ENCODE measurements at places on chromosomes 1 and 21.

GRCh38 chr1:12345350-12346217 lies 115.8 kb downstream of the VPS13D start:
- no peak for DNase-seq

- DNase-seq: no peak
Observed at GRCh38 chr1:216142921-216143320, 280.3 kb downstream of the USH2A start.

GRCh38 chr1:226404063-226404903 lies 3.6 kb downstream of the PARP1 start:
- no peak for DNase-seq

GRCh38 chr1:174902531-174903099 lies 97.1 kb upstream of the CACYBP start:
- DNase-seq: no peak

DNA sequence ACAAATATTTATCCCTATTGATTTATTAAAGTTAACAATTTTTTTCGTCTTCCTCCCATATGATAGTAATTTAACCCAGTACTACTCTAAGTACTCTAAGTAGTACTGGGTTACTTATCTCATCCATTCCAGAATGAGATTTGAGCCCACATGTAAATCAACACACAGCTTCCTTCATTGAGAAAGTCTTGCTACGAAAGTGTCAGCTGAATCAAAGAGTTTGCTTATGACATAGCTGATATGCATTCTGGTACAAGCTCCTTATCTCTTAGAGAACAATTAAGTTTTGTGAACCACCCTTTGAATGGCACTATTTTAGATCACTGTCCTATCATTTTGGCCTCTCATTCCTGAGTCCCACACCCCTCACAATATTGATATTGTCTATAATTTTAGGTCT lies 2.4 kb upstream of the SLC44A3 start:
- DNase-seq: no peak

- no peak for DNase-seq
Observed at GRCh38 chr1:108043707-108044106, 78.7 kb upstream of the VAV3 start.

- no peak for DNase-seq
Observed at GRCh38 chr1:14815175-14815877, 216.8 kb downstream of the KAZN start.

GRCh38 chr1:41331546-41331917 lies 29.7 kb upstream of the FOXO6 start:
- DNase-seq: no peak

DNA sequence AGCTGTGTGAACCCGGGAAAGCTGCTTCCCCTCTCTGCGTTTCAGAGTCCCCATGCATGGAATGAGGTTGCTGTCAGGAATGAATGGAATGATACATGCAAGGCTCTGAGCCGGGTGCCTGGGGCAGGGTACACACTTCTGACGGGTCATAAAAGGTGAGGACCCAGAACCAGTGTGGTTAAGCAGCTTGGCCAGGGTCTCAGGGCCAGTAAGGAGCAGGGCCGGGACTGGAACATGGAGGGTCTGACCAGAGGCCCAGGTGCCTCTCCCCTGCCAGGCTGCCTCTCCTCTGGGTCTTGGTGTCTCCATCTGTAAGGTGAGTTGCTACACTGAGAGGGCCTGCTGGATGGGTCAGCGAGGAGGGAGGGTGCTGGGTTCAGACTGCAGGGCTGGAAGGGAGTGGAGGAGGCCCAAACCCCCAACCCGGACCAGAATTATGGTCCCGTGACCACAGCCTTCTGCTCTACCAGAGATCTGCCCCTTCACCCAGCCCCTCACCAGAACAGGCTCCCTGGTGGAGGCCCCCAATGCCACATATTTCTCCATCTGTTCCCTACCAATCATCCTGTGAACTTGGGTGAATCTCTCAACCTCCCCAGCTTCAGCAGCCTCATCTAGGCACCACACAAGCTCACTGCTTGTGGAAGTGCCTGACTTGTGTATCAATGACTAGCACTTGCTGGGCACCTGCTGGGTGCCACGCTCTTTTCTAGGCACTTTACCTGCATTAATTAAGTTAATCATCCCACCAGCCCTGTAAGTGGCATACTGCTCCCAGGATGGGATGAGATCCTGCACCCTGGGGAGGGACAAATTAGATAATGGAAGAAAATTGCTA lies 16.2 kb upstream of the LRP8 start:
- DNase-seq: no peak

GRCh38 chr1:32266921-32267591 lies 16.0 kb downstream of the LCK start:
- DNase-seq: no peak

GRCh38 chr1:61182049-61182448 lies 99.7 kb downstream of the NFIA start:
- no peak for DNase-seq

DNA sequence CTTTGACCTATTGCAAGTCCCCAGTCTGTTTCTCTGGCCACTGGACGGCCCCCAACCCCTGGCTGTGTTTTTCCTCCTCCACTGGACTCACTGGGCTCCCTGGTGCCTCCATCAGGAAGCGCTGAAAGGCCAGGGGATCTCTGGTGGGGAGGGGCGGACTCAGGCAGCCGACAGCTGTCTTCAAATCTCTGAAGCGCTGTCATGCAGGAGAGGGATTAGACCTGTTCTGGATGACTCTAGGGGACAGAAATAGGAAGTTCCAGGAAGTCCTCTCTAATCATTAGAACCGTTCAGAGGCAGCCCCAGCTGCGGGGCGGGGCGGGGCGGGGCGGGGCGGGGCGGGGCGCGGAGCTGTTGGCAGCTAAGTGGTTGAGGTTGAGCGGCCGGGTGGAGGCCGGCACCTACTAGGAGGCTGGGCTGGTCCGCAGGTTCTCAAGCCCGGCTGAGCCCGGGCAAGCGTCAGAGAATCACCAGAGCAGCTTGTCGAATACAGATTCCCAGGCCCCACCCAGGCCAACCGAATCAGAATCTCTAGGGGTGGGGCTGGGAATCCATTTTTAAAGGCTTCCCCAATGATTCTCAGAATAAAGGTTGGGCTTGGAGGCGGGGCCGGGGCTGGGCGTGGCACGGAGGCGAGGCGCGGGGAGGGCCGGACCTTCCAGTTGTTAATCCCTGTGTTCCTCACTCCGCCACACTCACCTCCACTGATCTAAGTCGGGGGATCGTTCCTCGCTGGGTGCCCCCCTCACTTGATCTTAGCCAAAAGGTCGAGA lies 11.4 kb upstream of the PHLDA3 start:
- DNase-seq: peak; percentile 75

GRCh38 chr21:32328595-32328994 lies 29.9 kb downstream of the MRAP start:
- no peak for DNase-seq

- no peak for DNase-seq
Observed at GRCh38 chr1:172810480-172811175, 151.7 kb downstream of the FASLG start.

GRCh38 chr21:46606427-46606813 lies 1.5 kb upstream of the S100B start:
- no peak for DNase-seq

GRCh38 chr1:81254068-81254467 lies 546.7 kb upstream of the ADGRL2 start:
- no peak for DNase-seq

- DNase-seq: no peak
Observed at GRCh38 chr1:109722908-109723691, 11.0 kb downstream of the GSTM5 start.

DNA sequence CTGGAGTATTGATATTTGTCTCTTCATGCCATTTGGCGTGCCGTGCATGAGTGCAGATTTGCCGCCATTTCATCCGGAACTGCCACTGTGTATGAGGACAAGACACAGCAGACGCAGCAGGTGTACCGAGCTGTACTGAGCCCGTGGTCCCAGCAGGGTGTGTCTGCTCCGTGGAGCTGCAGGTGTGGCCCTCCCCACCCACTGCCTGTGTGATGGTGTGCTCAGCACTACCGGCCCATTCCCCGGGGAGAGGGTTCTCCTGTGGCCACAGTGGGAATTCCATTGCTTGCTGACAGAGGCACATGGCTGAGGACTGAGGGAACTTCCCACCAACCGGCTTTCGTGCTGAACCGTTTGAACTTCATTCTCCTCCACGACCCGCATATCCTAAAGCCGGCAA lies 34.3 kb upstream of the COL6A1 start:
- DNase-seq: no peak

DNA sequence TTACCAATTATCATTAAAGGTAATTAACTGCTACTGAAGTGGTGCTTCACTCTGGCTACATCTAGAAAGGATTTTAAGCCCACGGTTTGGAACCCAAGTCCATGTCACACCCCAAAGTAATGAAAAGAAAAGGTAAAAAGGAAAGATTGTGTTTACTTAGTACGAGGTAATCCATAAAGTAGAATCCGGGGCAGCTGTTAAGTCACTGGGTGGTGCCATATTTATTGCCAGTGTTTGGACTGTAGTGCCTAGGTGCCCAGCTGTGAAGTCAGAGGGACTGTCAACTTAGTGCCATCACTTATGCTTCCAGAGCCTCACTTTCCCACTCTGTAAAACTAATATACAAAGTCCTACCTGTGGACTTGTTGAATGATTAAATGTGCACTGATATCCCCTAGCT lies 52.2 kb upstream of the GRHL3 start:
- no peak for DNase-seq

- DNase-seq: no peak
Observed at GRCh38 chr1:80582980-80583379, 1217.8 kb upstream of the ADGRL2 start.

- peak; percentile 41 for DNase-seq
Observed at GRCh38 chr1:24641646-24642151, 1.4 kb upstream of the SRRM1 start.

- no peak for DNase-seq
Observed at GRCh38 chr1:187413405-187414169, 584.8 kb downstream of the PLA2G4A start.

DNA sequence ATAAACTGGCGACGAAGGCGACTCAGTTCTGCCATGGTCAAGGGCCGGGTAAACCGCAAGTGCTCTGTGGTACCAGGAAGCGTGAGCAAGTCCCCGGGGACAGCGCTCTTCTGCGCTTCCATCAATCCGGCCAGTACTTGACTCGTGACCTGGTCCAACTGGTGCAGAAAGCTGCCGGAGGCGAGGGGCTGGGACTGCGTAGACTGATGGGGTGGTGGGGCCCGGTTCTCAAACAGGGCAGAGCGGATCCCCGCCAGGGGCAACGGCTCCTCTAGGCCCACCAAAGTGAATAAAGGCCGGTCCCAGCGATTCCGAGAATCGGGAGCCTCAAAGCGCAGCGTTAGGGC lies 852 bp downstream of the KTI12 start:
- DNase-seq: peak; percentile 11

DNA sequence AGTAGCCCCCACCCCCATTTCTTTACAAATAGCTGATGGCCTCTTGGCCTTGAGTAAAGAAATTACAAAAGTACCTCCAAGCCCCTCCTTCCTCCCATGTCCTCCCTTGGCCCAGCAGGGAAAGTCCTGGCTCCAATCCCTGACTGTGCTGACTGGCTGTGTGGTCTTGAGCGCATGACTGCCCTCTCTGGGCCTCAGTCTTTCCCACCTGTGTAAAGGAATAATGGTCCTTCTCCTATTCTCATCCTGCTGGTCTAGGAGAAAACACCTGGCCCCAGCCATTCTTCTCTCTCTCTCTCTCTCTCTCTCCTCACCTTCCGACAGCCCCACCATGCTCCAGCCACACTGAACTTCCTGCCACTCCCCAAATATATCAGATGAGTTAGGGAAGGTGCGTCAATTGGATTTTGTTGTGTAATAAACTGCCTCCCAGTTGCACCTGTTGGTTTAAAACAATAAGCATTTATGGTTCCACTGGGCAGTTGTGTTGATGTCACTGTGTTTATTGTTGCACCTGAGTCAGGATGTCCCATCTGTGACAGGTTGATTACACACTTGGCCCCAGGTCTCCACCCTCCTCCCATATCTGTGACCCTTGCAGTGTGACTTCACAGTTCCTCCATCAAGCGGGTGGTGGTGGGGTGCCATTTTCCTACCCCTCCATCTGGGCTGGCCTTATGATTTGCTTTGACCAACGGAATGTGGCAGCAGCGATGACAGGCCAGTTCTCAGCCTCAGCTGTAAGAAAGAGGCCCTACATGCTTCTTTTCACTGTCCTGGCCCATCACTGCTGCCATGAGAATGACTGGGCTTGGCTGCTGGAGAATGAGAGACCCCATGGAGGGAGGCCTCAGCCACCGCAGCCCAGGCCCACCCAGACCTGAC lies 22.3 kb upstream of the LRP8 start:
- no peak for DNase-seq

- DNase-seq: no peak
Observed at GRCh38 chr1:196593955-196594354, 14.3 kb downstream of the KCNT2 start.

GRCh38 chr1:246064891-246065290 lies 442.2 kb downstream of the SMYD3 start:
- no peak for DNase-seq

GRCh38 chr21:45412909-45413611 lies 8.1 kb downstream of the COL18A1 start:
- DNase-seq: no peak

DNA sequence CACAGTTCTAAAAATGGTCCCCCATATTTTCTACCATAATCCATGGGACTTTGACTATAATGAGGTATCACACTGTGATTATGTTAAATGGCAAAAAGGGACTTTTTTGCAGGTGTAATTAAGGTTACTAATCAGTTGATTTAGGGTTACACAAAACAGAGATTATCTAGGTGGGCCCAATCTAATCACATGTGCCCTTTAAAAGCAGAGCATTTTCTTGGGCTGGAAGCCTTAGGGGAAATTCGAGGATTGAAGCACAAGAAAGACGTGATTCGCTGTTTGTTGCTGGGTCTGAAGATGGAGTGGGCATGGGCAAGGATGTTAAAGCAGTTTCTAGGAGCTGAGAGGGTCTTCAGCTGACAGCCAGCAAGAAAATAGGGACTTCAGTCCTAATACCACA lies 13.4 kb downstream of the RAVER2 start:
- no peak for DNase-seq

DNA sequence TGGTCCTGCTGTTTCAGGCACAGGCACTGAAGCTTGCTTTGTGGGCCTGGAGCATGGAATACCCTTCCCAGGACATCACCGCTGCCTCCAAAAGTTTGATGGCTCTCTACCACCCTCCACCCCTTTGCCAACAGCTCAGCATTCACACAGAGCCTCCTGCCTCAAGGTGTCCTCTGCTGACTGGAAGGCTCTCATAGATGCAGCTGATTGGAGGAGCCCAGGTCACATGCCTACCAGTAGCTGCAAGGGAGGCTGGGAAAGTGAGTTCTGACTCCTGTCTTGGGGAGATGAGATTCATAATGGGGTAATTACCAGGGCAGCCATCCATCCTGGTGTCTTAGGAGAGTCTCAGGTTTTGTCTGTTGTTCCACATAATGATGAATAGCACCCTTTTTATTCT lies 124.8 kb upstream of the GRIK3 start:
- DNase-seq: no peak
